ENCODE measurements at places on chromosomes 13 and 19.

GRCh38 chr13:111076155-111077013 lies 38.7 kb upstream of the ARHGEF7 start:
- DNase-seq, result no peak

- DNase-seq, result peak; percentile 9
Observed at GRCh38 chr19:38303517-38304351, at the start of gene C19orf33. Gene C19orf33 (plus strand): TSS chr19:38304251. CDS start chr19:38304262, 11 bp downstream.

GRCh38 chr13:33862016-33862415 lies 44.1 kb downstream of the RFC3 start:
- DNase-seq, result no peak

GRCh38 chr13:60617991-60618733 lies 221.1 kb downstream of the TDRD3 start:
- DNase-seq, result peak; percentile 13

- DNase-seq, result peak; percentile 59
Observed at GRCh38 chr13:107324416-107325204, 756.7 kb upstream of the ARGLU1 start.

DNA sequence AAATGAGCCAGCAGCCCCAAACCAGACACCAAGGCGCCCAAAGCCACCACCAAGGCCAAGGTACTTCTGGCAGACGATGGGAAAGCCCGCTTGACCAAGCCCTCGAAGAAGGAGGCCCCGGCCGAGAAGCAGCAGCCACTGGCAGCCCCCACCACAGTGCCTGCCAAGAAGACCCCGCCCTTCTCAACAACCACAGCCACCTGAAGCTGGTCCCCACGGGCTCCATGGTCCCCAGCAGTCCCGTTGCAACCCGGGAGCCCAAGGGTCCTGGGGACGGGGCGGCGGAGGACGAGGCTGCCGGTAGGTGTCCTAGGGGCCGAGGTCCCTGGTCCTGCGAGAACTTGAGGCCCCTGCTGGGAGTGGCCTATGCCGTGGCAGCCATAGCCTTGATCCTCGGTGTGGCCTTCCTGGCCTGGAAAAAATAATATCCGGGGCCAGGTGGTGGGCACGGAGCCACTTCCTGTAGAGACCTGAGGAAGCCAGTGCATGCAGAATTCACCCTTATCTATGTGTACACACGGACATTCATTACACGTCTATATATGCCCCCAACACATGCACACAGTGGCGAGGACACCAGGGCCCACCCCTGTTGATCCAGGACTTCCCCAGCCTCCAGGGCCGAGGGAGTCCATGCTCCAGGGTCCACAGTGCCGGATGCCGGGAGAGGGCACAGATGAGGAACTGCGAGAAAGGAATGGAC lies 13.8 kb downstream of the C1QTNF9 start:
- no peak for DNase-seq

DNA sequence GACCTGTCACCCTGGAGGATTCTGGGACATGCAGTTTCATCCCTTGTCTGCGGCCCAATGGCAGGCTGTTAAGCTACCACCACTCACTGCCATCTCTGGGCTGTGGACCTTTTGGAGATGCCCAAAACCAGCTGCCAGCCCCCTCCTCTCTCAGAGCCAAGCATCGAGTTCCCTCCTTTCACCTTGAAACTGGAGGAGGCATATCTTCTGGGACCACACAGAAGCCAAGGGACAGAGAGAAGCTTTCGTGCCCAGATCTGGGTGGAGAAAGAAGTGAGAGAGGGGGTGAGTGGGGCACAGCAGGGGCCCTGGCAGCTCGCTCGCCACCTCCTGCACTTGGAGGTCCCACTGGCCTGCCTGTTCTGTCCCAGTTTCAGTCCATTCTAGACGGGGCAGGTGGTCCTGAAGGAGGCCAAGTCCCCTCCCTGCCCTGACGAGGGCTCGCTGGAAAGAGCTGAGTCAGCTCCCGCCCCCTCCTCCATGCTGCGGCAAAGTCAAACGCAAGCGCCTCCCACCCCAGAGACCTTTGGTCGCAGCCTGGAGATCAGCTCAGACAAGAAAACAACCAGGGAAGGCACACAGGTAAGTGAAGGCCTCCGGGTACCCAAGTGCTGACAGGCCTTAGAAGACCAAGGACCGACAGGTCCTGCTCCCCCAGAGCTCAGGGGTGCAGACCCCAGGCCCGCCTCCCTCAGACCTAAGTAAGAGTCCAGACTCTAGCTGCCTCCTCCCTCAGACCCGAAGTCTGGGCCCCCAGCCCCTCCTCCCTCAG lies 3.8 kb downstream of the BCAT2 start:
- peak; percentile 57 for DNase-seq

- DNase-seq, result peak; percentile 80
Observed at GRCh38 chr13:94419304-94419924, 60.1 kb downstream of the DCT start.

- DNase-seq, result no peak
Observed at GRCh38 chr19:30718707-30719106, 346.5 kb downstream of the ZNF536 start.

- peak; percentile 63 for DNase-seq
Observed at GRCh38 chr19:4831304-4831978, at the start of gene TICAM1. Gene TICAM1 (minus strand): TSS chr19:4831712. CDS start chr19:4818377, 13,335 bp downstream.

DNA sequence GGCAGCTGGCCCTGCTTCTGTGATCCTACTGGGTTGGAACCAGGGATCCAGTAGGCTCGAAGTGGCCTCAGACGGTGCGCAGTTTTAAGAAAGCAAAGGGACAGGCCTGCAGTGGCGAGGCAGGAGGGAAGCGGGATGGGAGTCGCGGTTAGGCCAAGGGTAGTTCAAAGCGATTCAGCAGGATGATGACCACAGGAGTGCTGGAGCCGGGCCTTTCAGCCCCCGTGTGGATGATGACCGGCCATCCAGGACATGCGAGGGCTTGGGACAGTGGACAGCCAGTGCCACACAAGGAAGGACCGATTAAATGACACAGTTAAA lies 854 bp downstream of the RNASEH2B start:
- DNase-seq, result peak; percentile 26

DNA sequence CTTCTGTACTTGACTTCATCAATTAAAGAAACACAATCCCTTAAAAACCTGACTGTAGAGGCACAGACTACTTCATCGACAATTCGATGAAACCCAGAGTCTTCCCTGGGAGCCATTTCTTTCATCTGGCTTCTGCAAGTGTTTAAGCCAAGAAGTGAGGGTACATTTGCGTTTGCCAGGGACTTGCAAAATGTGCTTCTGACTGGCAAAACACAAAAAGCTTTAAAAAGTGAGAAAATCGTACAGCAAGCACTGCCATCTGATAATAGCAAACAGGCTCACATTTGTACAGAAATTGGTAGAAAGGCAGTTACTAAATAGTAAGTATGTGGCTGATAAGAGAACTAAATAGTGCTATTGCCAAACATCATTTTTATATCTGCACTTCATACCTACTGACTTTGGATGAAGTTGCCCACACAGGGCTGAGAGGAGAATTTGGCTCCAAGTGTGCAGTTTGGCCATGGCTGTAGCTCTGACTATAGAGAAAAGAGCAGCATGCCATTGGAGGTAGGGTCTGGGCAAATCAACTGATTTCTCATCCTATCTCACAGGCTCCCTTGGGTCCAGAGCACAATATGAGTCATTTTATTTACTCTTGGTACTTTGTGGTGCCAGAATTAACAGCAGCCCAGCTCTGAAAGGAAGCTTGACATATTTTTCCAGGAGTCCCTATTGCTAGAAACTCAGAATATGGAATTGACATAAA lies 358.1 kb downstream of the OXGR1 start:
- DNase-seq, result peak; percentile 56
